Activated T-helper 2 cell treated with anti-CD3 and anti-CD28 coated beads, Interferon-gamma antibody, Interleukin-2, Interleukin-4, amounts not matched to agents 10 μg/mL and 5 μg/mL and 100 μg/mL, durations not matched to agents 14 hours and 24 hours and 36 hours (primary cell): ENCODE measurements at places on chromosomes 13 and 19. TPM values are rescaled to one million over a fixed set of nuclear protein-coding genes. Genes with fewer than 3 reads are reported as not detected.

Gene RELB
- total RNA-seq: 62.7 and 70.3 TPM in 2 replicates

- DNase-seq: no peak
Measured at GRCh38 chr13:29435125-29435911, 160.2 kb downstream of the SLC7A1 start.

DNA sequence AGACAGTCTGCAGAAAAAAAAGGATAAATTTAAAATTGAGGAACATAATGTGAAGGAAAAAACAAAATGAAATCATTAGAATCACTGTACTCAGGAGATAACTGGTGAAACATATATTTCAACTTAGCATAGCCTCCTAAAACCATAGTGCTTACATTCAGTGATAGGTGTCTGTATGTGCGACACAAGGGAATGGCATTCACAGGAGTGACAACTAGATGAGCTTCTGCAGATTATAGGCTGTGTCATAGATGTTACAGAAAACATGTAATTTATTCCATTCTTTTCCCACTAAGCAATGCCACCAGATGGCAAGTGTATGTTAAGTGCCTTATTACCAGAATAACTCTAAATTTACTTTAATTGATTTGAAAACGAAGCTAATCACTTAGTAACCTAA, 960.0 kb upstream of the PCDH20 start:
- DNase-seq: no peak

GRCh38 chr19:50020481-50020880, 4.7 kb downstream of the VRK3 start:
- DNase-seq: no peak

- no peak for DNase-seq
Measured at GRCh38 chr13:59086147-59086546, 1077.6 kb downstream of the DIAPH3 start.

DNA sequence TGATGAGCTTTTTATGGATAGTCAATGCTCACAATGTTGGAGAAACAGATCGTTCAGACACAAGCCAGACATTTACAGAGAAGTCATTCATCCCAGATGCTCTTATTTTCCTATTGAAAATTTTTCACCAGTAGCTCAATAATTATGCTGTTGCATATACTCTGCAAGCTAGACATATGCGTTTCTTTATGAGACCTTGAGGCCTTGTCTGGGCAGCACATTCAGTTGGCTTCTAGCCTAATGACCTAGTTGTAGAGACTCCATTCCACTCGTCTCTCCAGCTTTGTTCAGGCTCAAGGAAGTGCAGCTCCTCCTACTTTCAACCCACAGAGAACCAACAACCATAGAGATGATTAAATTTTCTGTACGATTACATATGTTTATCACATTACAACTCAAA, 237.7 kb downstream of the MZT1 start:
- no peak for DNase-seq

Gene ANKLE1
- total RNA-seq: 19.8 and 20.4 TPM in 2 replicates

DNA sequence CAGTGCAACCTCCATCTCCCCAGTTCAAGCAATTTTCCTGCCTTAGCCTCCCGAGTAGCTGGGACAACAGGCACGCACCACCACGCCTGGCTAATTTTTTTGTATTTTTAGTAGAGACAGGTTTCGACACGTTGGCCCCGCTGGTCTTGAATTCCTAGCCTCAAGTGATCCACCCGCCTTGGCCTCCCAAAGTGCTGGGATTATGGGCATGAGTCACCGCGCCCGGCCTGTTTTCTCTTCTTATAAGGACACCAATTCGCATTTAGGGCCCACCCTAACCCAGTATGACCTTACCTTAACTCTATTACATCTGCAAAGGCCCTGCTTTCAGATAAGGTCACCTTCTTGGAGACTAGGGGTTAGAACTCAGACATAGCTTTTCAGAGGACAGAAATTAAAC, 35.1 kb downstream of the TMEM161A start:
- no peak for DNase-seq

- DNase-seq: no peak
Measured at GRCh38 chr19:15307169-15307568, 25.2 kb downstream of the BRD4 start.

DNA sequence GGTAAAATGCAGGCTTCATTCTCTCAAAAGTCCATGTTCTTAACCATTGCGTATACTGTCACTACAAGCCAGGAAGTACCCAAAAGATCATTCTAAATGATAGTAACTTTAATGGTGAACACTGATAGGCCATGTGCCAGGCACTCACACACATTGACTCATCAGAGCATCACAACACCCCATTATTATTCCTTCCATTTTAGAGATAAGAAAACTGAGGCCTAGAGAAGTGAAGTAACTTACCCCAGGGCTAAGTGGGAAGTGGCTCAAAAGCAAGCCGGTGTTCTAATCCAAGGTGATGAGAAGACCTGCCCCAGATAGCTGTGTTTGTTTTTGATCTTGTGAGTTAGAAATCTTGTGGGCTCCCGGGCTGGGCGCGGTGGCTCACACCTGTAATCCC, 1.4 kb upstream of the PHLDB3 start:
- no peak for DNase-seq

- DNase-seq: no peak
Measured at GRCh38 chr19:58400316-58400915, 5.0 kb downstream of the RNF225 start.

DNA sequence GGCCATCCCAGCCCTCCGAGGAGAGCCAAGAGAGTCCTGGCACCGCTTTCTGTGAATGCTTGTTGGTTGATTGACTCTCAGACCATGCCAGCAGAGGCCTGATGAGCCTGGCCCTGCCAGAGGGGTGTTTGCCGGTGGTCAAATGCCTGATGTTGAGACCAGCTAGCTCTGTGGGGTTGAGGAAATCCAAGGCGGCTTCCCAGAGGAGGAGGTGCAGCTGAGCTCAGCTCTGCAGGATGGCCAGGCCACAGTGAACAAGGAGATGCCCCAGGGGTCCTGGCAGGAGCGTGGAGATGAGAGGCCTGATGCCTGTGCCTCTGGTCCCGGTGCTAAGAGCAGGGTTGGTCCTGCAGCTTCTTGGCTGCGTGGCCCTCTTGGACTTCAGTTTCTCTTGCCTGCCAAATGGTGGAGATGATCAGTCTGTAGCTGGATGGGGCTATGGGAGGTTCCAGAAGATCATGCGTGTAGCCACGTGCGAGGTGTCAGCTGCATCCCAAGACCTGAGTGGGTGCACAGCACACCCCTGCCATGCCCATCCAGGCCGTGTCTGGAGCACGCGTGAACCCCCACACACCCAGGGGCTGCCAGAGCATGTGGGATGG, 16.8 kb downstream of the NFIC start:
- no peak for DNase-seq

DNA sequence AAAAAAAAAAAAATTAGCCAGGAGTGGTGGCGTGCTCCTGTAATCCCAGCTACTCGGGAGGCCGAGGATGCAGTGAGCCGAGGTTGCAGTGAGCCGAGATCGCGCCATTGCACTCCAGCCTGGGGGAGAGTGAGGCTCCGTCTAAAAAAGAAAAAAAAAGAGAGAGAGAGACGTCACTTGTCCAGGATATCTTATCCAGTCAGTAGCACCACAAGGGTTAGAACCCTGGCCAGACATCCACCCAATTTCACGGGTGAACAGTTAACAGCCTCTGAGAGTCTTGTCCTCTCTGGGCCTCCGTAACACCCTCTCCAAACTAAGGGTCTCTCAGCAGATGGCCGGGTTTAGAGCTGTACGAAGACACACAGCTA, 917 bp upstream of the CLPTM1 start:
- DNase-seq: no peak

- DNase-seq: no peak
Measured at GRCh38 chr13:99227331-99227900, 26.8 kb downstream of the UBAC2 start.

Gene CLIP3
- total RNA-seq: 1.9 and 2.4 TPM in 2 replicates

- no peak for DNase-seq
Measured at GRCh38 chr13:55554741-55555140, 1586.0 kb upstream of the PRR20A start.

- no peak for DNase-seq
Measured at GRCh38 chr19:20276011-20276731, 109.2 kb downstream of the ZNF486 start.

Gene ZIC2
- not detected in 2 replicates for total RNA-seq

Gene CYP2S1
- 0.34 and 1.2 TPM in 2 replicates for total RNA-seq

Gene SIGLEC8
- total RNA-seq: 0.07 and 0.18 TPM in 2 replicates

GRCh38 chr13:23323946-23324709, 109.4 kb downstream of the SACS start:
- no peak for DNase-seq

Gene TTC9B
- total RNA-seq: not detected in 2 replicates

Gene KLK12
- not detected in 2 replicates for total RNA-seq

Gene LGALS4
- 1.6 and 2.0 TPM in 2 replicates for total RNA-seq

- no peak for DNase-seq
Measured at GRCh38 chr13:37023871-37024270, 23.3 kb downstream of the EXOSC8 start.

DNA sequence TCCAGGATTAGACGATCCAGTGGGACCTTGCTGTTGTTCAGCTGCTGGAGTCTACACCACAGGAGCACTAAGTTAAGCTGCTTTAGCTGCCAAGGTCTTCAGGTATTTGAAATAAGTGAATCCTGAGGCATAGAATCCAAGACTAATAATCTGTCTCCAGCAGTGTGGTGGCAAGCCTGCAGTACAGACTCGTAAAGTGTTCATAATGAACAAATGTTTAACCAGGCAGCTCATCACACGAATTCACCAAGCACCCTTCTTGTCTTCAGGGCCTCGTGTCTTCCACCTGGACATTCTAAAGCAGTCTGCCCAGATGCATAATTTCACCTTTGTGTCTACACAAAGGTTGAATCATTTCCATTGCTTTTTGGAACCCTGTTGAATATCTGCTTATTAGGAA, 5.3 kb downstream of the ATP11A start:
- DNase-seq: no peak

- no peak for DNase-seq
Measured at GRCh38 chr13:112144616-112145550, 77.9 kb downstream of the SOX1 start.

Gene TNFRSF19
- total RNA-seq: 0.07 TPM in 1 of 2 replicates, not detected in the other

Gene CEACAM3
- not detected in 2 replicates for total RNA-seq

DNA sequence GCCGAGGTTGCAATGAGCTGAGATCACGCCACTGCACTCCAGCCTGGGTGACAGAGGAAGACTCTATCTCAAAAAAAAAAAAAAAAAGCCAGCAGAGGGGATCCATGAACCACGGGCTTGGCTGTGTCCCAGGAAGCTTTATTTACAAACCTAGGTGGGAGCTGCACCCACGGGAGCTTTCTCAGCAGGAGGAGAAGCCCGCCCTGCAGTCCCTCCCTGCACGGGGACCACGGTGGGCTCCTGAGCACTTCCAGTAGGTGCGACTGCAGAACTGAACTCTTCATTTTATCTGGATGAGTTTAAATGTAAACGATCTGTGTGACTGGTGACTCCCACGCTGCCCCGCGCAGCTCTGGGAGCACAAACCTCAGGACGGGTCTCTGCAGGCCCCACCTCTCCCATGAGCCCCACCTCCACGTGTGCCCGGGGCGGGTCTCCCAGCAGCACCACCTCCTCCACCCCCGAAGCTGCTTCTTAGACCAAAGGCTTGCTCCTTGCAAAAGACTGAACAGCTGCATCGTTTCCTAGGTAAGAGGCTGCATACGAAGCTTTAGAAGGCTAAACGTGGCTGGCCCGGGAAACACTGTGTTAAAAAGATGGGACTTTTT, 66.4 kb downstream of the SPACA7 start:
- DNase-seq: peak; percentile 5

DNA sequence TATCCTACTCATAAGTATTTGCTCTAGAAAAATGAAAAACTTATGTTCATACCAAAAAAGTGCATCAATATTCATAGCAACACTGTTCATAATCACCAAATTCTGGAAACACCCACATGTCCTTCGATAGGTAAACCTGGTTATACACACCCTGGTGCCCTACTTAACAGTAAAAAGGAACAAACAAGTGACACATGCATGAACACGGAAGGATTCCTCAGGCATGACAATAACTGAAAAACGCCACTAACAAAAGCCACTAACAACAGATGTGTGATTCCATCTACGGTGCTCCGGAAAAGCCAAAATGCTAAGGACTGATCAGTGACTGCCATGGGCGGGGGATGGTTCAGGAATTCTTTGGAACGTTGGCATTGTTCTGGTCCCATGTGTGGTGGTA, 65.5 kb downstream of the STK24 start:
- no peak for DNase-seq

Gene GZMM
- total RNA-seq: 29.9 and 31.8 TPM in 2 replicates

DNA sequence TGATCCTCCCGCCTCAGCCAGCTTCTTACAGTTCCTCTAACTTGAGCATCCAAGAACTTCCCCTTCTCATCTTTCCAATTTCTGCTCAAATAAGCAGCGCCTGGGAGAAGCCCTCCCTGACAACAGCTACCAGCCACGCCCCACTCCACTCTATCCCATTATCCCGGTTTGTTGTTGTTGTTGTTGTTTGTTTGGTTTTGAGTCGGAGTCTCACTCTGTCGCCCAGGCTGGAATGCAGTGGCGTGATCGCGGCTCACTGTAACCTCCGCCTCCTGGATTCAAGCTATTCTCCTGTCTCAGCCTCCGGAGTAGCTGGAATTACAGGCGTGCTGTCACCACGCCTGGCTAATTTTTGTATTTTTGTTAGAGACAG, 822 bp upstream of the PTPRS start:
- DNase-seq: no peak

Gene PSG7
- total RNA-seq: not detected in 2 replicates

DNA sequence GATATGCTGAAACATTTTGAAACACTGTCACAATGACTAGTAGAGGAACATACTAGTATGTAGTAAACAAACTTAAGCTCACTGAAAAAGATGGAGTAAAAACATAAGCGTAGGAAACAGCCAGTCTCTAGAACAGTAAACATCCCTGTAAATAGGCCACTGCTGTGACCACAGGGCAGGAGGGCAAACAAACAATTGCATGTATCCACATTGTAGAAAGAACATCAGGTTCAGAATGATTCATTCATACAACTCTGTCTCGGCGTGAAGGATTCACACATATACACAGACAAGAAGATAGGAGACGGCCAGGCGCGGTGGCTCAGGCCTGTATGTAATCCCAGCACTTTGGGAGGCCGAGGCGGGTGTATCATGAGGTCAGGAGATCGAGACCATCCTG, 390.1 kb downstream of the IRS2 start:
- DNase-seq: no peak

DNA sequence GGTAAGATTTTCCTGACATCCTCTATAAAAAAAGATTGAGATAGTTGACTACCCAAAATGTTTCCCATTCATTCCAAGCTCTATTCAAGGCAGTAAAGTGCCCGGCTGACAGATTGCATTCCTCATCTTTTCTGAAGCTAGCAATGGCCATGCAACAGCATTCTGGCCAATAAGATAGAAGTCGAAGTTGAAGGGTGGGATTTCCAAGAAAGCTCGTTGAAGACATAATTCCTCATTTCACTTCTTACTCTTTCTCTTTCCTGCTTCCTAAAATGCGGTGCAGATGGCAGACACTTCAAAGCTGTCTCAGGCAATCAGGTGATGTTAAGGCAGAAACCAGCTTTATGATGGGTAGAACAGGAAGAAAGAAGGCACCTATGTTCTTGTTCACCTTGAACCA, 13.4 kb upstream of the ALOX5AP start:
- DNase-seq: no peak

Gene STK24
- total RNA-seq: 119 and 127 TPM in 2 replicates

Gene KANK2
- 5.9 and 6.5 TPM in 2 replicates for total RNA-seq
